Right lung (tissue), 10 donors: ENCODE measurements at places on chromosomes 5 and 9.

DNA sequence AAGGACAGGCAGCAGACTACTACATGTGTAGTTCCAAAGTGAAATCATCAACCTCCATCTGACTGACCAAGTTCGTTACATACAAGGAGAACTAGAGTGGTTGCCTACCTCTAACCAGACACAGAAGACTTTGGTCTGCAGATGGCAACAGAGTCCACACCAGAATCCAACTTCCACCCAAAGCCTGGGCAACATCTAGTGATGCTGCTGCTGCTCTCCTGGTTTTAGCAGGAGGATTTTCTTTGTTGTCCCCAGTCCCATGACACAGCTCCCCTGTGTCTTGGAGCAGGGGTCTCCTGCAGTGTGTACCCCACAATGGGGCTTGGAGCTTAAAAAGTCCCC, 46.4 kb upstream of the APC start:
- no peak for DNase-seq

DNA sequence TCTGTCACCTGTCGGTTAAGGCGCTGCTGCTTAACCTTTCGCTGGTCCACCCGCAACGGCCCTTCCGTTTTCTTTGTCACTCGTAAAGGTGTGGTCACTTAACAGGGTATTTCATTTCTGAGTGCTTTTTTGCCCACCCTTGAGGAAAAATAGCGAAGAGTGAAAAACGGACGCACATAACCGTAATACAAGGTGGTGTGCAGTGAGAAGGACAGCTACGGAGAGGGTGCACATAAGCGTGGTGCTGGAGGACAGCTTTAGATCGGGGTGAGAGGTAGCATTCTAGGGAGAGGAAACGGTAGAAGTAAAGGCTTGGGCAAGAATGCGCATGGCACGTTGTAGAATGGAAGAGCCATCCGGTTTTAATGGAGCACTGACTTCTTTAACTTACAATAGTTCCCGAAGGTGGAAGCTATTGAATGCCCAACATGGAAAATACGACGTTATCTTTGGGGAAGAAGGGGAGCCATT, 761 bp downstream of the CCT5 start:
- no peak for DNase-seq

DNA sequence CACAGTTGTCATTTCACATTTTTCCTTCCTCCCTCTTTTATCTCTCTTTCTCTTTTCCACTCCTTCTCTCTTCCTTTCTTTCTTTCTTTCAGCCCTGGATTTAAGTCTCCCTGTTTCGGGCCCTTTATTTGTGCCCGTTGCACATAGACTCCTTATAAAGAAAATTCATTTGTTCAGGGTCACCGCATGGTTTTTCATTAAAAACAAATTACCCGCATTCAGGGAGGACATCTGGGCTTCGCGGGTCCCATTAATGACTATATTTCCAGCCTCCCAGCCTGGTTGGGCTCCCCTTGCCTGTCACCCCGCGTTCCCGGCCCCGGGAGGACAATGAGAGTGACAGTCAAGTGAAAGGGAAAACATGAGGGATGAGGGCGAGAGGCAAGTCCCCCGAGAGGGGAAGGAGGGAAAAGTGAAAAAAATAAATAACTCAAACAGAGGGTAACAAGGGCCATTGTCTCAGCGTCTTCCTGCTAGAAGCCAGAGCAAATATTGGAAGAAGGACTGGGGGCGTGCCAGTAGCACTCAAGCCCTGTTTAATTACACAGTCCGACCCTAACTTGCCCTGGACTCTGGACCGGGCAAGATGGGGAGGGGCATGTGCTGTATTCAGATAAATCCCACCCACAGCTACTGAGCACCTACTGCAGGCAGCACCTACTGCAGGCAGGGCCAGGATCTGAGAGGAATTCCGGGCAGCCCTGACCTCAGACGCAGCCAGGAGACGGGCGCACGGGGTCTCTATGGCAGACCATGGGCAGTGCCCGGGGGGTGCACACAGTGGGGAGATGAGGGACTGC, 166.2 kb downstream of the PAX5 start:
- DNase-seq: peak; percentile 18

DNA sequence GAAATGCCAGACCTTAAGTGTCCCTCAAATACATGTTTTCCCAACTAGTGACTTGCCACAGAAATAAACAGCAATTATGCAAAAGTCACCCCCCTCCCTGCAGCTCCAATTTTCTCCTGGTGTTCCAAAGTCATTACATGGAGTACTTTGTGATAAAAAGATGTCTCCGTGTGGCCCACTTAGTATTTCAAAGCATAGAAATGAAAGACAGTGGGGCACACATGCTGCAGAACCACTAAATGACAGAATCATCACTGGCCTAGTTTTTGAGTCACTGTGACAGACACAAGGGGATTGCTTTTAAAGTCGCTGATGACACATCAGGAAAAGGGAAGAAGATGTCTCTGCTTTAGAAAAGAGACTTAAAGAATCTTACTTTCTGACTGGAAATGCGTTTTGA, 323.4 kb downstream of the PSAT1 start:
- no peak for DNase-seq

GRCh38 chr5:152147286-152147685, 222.6 kb upstream of the GLRA1 start:
- peak; percentile 12 for DNase-seq

DNA sequence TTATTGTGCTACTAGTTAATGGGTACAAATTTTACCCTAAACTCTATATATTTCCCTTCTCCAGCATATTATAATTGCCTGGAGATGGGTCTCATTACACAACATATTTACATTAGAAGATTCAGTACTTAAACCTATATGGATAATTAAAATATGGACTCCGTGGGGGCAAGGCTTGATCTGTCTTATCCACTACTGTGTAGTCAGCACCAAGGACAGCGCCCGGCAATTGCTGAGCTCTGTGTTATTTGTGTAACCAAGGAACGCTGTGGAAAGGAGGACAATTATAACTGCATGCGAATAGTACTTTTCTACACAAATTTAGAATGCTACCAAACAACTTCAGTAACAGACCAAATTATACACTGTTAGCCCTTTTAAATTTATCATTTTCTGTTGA, 77.7 kb downstream of the DNAH5 start:
- DNase-seq: peak; percentile 5

DNA sequence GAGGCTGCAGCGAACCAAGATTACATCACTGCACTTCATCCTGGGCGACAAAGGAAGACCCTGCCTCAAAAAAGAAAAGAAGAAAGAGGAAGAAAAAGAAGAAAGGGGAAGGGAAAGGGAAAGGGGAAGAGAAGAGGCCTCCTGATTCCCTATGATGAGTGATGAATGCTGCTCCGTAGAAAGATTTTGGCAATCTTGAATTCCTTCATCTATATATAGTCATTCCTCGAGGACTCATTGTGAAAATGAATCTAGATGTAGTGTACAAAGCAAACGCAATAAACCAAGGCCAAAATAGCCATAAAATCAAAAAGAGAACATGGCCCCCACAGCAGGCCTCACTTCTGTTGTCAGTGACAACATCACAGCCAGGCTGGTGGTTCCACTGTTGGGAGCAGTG, 218.0 kb downstream of the DCP2 start:
- no peak for DNase-seq

GRCh38 chr5:136425921-136426320, 60.6 kb upstream of the TRPC7 start:
- no peak for DNase-seq

GRCh38 chr5:59356813-59357380, 536.6 kb downstream of the PDE4D start:
- DNase-seq: no peak

- no peak for DNase-seq
Observed at GRCh38 chr5:55343609-55344008, 35.8 kb downstream of the MTREX start.

- DNase-seq: no peak
Observed at GRCh38 chr9:112334432-112334841, 1.0 kb upstream of the PTBP3 start.

GRCh38 chr5:82058710-82059109, 86.9 kb downstream of the ATG10 start:
- no peak for DNase-seq

GRCh38 chr5:115336201-115336720, 39.8 kb upstream of the CCDC112 start:
- DNase-seq: no peak

- no peak for DNase-seq
Observed at GRCh38 chr9:74120470-74120869, 376.7 kb upstream of the RORB start.

DNA sequence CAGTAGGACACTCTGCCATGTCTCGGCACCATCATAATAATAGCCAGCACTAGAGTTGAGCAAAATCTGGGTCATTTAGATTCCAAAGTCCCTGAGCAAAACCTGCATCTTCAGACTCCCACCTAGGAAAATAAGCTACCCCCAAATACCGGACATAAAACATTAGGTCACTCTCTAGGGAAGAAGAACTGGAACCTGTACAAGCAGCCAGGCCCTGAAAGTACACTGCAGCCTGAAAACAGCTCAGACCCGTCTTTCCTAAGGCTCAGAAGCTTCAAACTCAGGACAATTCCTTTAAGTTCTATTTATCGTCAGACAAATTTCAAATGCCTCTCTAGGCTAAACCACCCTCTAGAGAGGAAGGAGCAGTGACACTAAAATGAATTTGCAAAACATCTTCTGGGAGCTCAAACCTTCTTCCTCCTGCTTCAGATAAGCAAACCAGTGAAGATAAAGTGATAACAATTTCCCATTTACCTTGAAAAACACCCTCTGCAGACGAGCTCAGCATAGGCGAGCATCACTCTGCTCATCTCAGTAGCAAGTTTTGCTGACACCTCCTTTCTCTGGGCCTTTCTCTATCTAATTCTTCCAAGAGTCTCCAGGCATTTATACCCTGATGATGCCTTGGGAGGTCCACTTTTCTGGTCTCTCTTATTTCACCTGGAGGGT, 34.0 kb downstream of the ADAM19 start:
- DNase-seq: no peak

DNA sequence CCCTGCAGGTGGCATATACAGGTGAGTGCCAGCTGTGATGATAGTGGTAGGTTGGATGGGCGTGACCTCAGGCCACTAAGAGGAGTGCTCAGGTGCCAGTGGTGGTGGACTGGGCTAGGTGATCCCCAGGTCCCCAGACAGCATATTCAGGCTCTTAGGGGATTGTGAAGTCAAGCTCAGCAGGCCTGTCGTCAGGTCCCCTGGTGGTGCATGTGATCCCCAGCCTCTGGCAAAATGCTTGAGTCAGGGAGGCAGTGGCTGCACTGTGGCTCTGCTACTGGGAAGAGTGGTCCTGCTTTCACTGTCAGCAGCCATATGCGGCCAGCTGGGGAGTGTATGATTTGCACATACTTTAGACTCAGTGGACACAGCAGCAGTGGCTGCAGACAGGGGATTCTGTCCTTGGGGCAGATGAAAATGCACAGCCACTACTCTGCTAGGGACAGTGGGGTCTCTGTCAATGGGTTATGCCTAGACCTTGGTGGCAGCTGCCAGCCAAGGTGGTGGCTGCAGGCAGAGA, 31.6 kb upstream of the CTSL start:
- no peak for DNase-seq

GRCh38 chr5:107223066-107223465, 447.7 kb downstream of the EFNA5 start:
- no peak for DNase-seq

- no peak for DNase-seq
Observed at GRCh38 chr9:76396144-76396543, 1.9 kb upstream of the RFK start.

GRCh38 chr9:122226758-122227574, 1.8 kb downstream of the LHX6 start:
- no peak for DNase-seq
